GM23248 (cell line): ENCODE measurements at places on chromosomes 2 and 18.

DNA sequence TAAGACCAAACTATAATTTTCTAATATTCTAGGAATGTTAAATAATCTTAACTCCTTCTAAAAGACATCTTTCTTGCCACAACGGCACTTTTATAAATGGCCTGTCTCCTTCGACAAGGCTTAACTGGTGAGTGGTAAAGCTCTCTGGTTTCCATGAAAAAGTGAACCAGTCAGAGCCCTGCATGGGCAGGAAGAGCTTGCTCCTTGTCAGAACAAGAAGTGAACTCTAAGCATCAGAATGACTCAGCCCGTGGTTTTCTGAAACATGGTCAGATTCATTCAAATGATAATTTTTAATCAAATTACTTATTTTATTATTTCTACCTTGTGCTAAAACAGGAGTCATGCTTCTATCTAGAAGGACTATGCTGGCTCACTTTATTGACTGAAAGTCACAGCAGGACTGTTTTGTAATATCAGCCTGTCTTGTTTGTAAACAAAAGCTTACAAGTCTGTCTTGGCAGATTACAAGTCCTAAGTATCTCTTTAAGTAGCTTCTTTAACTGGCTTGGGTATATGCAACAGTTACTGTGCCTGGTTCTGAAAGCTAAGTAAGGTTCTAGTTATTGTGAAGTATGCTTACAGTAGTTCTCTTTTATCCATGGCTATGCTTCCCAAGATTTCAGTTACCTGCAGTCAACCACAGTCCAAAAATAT lies 245.4 kb downstream of the NAPG start:
- DNase-seq, result peak; percentile 16

GRCh38 chr2:18525236-18525635 lies 35.2 kb downstream of the RDH14 start:
- DNase-seq, result no peak

DNA sequence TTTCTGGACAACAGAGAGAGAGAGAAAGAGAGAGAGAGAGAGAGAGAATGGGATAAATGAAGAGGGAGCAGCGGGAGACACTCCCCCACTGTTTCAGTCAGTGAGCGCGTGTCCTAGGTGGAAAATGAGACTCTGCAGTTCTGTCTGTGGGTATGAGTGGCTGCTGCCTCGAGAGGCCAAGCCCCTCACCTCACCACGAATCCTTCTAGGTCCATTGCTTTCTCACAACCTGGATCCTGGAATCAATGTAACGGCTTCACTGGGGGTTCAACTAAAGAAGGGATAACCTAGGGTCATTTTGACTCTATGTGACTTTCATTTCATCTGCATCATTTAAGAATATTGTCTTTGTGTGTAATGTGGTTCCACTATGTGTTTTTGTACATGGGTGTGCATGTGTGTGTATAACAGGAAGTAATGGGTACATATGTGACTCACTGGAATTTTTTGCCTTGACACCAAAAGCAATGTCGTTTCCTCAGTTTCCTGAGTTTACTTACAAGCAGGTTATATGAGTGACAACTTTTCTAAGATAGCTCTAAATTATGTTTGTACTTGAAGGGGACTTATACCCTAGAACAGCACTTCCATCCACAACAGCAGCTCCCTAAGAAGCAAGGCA lies 221.4 kb upstream of the TRIB2 start:
- no peak for DNase-seq

DNA sequence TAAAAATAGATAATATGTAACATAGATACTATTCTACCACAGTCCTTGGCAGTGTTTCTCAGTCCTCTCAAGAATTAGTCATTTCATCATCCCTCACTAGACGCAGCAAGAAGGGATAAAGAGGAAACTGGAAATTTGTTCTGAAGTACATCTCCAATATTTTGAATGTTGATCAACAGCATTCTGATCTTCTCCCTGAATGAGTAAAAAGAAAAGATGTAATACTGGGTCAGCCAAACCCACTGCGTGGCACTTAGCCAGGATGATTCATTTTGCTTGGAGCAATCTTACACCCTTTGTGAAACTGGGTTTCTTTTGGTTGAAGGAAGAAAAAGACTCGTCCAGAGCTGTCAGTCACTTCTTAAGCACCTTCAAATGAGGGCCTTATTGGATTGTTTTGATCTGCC lies 54.1 kb downstream of the TAF1B start:
- DNase-seq, result peak; percentile 89

- no peak for DNase-seq
Measured at GRCh38 chr18:54991981-54992380, 32.7 kb upstream of the CCDC68 start.

- DNase-seq, result peak; percentile 50
Measured at GRCh38 chr2:19035238-19035637, 323.2 kb downstream of the OSR1 start.

GRCh38 chr2:215535741-215536140 lies 99.9 kb upstream of the FN1 start:
- peak; percentile 56 for DNase-seq

DNA sequence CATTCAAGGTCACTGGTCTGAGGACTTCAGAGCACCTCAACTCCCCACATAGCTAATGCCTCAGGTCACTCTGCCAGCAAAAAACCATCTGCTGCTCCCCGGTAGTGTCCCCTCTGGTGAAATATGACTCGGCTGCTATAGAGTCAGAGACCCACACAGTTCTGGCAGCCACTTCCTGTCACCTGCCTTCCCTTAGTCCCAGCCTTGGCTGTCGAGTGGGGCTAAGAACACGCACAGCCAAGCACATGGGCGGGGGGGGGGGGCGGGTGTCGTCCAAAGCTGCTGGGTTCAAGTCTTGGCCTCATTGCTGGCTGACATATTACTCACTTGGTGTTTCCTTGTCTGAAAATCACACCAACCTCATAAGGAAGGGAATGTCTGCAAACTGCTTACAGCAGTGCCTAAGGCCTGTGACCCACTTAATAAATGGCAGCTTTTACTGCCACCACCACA lies 37.5 kb downstream of the POLR1A start:
- DNase-seq, result peak; percentile 50

DNA sequence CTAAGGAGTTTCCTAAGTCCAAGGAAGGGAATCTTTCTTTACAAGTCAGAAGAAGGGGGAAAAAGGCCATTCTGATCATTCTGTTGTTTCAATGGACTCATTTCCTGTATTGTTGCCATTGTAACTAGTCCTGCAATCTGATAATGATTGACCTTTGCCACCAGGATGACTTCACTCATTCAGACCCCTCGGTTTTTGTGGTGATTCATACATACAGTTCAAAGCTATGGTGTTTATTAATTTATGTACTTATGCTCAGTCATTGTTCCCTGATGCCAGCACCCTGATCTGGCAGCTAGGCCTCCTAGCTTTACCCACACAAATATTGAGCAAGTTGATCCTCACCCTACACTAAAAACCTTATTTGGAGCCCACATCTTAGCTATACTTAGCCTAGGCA lies 57.6 kb upstream of the ZNF519 start:
- peak; percentile 50 for DNase-seq

GRCh38 chr18:63907664-63908063 lies at the start of gene SERPINB10:
SERPINB10 (plus strand) TSS chr18:63907958; CDS start chr18:63915511, 7,553 bp downstream.
- DNase-seq, result peak; percentile 37

GRCh38 chr2:83901317-83901716 lies 557.8 kb downstream of the SUCLG1 start:
- DNase-seq, result no peak

DNA sequence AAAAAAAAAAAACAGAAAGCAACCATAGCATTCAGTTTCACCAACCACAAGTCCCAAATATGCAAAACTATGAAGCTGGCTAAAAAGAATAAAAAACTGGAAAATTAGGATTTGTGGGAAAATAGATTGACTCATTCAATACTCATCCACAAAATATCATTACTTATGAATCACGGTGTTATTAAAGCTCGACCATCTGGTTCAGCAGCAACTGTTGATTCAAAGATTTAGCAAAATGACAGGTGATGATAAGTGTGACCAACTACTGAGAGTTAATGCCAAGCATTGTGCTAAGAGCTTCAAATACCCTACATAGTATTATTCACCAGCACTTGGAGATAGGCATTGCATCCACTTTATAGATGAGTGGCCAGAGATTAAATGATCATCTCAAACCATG lies 26.2 kb upstream of the XDH start:
- DNase-seq, result peak; percentile 88

DNA sequence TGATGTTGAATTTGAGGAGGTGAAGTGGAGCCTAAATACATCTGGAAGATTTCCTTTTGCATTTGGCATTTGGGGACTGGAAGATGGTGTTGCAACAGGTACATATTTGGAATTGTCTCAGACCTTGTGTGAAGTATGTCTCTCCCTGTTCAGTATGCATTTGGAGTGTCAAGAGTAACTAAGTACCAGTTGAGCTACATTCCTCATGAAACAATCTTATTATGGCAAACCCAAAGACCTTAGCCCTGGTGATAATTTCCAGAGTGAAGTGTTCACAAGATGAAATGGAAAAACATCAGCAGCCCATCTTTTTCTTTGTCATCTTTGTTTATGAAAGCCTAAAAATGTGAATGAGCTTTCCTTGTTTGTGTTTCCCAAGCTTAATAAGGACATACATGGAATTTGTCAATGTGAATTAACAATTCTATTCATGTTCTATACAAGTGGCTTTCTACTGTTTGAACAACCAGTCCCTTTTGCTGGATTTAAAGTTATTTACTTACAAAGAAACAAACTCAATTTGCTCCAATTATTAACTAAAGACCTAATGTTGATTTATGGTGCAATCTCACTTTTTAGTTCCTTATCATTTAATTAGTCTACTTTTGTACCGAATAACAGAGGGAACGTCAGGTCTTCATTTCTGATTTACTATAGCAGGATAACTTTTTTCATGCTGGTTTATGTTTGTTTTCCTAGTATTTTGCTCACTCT lies 42.1 kb upstream of the PPP1R1C start:
- DNase-seq, result no peak

GRCh38 chr2:240440704-240441320 lies 5.3 kb downstream of the GPC1 start:
- no peak for DNase-seq

DNA sequence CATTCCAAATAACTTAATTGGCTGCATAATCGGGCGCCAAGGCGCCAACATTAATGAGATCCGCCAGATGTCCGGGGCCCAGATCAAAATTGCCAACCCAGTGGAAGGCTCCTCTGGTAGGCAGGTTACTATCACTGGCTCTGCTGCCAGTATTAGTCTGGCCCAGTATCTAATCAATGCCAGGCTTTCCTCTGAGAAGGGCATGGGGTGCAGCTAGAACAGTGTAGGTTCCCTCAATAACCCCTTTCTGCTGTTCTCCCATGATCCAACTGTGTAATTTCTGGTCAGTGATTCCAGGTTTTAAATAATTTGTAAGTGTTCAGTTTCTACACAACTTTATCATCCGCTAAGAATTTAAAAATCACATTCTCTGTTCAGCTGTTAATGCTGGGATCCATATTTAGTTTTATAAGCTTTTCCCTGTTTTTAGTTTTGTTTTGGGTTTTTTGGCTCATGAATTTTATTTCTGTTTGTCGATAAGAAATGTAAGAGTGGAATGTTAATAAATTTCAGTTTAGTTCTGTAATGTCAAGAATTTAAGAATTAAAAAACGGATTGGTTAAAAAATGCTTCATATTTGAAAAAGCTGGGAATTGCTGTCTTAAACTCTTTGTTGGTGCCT lies 1.4 kb downstream of the PCBP1 start:
- DNase-seq, result no peak

DNA sequence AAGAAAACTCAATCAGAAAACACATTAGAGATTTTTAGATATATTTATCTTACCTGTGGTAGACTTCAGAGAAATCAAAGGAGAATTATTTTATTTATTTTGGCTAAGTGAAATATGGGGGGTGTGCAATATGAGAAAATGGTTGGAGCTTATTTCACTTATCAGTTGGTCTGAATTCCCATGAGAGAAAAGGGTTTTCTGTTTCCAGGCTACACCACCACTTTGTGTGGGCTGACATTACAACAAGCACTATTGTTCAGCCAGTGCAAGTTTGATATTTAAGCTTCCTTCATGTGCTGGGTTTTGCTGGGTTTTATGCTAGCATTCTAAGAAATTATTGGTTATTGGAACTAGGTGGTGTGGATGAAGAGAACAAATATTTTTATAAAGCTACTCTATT lies 33.5 kb downstream of the RMND5A start:
- DNase-seq, result no peak

DNA sequence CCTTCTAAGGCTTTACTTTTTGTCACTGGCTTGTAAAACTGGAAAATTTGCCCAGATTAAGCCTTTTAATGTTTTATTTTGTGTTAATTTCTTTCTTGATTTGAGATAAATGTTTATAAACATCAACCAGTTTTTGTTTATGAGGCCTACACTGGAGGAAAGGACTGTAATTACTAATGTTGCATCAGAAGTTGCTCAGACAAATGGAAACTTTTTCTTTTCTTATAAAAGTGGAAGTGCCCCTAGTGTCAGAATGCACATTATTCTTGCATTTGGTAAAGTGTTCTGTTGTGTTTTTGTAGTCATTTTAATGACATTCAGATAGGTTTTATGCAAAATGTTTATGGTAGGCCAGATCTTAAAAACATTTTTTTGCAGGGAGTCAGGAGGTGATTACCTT lies 25.3 kb downstream of the LCLAT1 start:
- DNase-seq, result peak; percentile 56

- DNase-seq, result no peak
Measured at GRCh38 chr18:7562491-7562890, 4.6 kb upstream of the PTPRM start.

GRCh38 chr2:223090039-223090438 lies 38.0 kb downstream of the KCNE4 start:
- no peak for DNase-seq

DNA sequence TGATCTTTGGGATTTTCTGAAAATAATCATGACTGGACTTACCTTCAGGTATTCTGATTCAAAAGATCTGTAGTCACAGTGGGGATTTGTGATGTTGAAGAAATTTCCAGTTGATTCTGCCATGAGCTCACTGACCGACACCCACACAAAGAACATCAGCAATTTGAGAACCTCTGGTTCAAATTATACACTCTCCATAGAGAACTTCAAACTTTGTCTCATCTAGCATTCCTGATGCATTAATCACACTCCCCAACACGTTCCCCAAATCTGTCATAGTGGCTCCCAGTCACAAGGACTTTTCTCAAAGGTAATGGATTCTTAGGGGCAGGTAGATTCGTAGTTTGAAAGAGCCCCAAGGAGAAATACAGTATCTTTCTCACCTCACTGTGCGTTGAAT lies 584.3 kb downstream of the FBXO15 start:
- peak; percentile 79 for DNase-seq

GRCh38 chr2:214774108-214774507 lies 35.4 kb downstream of the BARD1 start:
- peak; percentile 56 for DNase-seq

DNA sequence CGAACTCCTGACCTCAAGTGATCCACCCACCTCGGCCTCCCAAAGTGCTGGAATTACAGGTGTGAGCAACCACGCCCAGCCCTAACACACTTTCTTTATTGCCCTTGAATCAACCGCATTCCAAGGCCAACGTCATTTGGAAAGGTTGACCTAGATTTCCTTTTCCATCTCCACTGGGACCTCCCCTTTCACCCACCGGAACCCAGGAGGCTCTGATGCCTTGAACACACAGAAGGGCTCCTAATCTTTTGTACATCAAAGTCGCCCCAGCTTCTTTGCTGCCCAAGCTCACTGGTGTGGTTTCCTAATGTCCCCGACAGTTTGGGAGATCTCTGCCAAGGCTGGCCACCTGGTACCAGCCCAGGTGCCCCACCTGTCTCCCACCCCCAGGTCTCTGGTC lies 46.2 kb upstream of the CAB39 start:
- DNase-seq, result no peak
